ENCODE measurements at places on chromosomes 7 and 10.
A peak's percentile ranks its signal among the peaks of the same experiment; 100 is the strongest.

- DNase-seq: no peak
Observed at GRCh38 chr10:30442019-30442606, 8.1 kb downstream of the MAP3K8 start.

DNA sequence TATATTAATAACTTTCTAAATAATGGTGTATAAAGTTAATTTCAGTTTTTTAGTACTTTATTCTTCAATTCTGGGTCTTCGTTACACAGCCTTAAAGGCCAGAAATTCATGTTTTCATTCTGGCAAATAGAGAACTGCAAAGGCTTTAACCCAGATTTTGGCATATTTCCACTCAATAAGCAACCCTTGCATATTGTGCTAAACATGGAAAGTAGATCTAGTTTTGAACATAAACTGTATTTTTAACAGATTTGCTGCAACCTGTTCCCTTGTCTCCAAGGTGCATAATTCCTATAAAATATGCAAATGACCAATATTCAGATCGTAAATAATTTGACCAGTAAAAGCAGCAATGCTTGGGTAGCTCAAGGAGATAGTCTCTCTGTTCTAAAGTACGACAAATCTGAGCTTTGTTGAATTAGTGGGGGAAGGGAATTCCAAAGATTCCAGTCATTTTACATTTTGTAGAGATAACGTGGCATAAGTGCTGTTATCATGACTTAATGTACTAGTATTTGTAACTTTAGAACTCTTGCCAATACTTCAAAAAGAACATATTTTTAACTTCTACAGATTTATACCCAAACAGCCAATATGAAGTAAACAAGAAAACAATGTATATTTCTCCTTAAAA, 46.4 kb upstream of the RSBN1L start:
- no peak for DNase-seq

DNA sequence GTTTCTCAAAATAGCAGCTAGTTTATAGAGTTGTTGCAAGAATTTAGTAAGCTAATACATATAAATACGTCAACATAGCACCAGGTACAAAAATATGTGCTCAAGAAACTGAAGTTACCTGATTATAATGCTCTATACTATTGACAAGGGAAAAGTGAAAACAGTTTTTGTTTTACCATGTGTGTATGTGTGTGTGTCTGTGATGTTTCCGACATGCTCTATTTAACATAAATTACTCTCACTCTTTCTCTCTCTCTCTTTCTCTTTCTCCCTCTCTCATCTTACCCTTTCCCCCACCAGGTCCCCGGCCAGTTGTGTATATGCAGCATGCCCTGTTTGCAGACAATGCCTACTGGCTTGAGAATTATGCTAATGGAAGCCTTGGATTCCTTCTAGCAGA, 4.3 kb downstream of the LIPN start:
- no peak for DNase-seq

GRCh38 chr10:7389346-7389745, 21.5 kb downstream of the SFMBT2 start:
- no peak for DNase-seq

DNA sequence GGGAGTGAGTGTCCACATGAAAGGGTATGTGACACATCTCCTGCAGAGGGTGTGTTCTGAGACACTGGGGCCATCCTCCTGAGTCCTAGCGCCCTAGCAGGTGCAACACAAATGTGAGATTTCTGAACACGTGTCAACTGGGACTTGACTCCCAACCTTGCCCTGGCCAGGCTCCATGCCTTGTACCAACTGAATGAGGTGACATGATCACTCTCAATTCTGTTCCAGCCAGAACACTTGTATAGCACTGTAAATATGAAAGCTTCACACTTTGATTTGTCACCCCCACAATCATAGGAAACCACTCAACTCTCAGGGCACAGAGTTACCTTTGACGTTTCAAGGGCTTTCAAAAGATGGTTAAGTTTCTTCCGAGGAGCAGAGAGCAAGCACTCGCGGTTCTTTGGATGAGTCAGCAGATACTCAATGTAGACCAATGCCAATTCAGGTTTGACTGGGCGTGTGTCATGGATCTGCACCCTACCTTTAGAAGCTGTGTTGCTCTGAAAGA, 48.6 kb downstream of the NCAPG2 start:
- peak; percentile 54 for DNase-seq

GRCh38 chr10:33800986-33801385, 466.5 kb upstream of the NRP1 start:
- no peak for DNase-seq

GRCh38 chr7:151896086-151896485, 19.2 kb upstream of the PRKAG2 start:
- no peak for DNase-seq

- DNase-seq: no peak
Observed at GRCh38 chr10:31720546-31720945, 208.1 kb downstream of the ARHGAP12 start.

Measured in activated T-cell treated with anti-CD3 and anti-CD28 coated beads for 24 hours (primary cell).